Cortex of kidney (tissue), 1 donor: ENCODE measurements at places on chromosomes 5 and 9.

GRCh38 chr5:100542086-100542485, 6.9 kb downstream of the FAM174A start:
- no peak for DNase-seq

DNA sequence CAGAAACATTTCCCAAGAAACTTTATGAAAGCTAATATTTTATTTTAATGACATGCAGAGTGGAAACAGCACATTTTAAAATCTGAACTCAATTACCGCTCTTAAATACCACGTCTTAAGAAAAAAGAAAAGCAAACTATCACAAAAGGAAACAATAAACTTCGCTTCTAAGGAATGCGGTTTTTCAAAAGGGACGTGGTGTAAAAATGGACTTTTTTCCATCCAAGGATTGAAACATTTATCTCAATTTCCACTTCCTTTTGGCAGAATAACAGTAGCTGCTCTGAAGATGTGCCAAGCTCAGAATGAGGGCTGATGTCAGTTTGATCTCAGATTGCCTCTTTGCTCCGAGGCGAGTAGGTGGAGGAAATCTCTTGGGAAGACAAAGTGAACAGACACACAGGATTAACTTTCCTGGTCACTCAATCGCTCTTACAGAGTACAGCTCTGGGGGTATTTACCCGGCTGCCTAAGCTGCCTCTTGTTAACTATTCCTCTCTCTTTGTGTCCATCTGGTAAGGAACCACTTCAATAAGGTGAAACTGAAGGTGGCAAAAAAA, 158.5 kb downstream of the TRPM6 start:
- no peak for DNase-seq

DNA sequence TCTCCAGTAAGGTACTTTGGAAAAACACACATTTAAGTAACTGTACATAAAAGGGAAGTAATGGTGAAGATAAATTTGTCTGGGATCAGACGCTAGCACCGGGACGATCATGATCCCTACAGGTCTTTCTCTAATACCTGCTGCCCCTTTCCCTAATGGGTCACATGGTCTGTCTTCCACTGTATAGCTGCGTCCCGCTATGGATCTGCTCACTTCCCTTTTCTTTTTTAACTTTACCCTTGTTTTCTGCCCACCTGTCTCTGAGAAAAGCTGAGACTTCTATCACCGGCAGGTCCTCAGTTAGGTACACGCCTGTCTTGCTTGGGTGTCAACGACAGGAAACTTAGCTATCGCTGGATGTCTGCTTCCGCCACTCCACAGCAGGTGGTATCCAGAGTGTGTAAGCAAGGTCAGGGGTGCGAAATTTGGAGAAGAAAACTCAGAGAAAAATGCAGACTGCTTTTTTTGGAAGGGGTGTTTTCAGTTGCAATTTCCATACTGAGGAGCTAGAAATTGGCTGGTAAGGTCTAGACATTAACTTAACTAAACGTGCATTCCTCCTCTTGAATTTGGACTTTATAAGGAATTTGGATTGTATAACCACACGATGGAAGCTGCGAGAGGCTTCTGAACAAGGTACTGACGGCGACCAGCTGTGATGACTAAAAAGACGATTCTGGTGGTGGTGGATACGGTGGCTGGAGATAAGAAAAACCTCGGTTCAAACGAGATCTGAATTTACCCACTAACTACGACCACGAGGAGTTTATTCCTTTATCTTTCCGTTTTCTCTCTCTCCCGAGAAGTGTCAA, 1.1 kb upstream of the ICE1 start:
- no peak for DNase-seq

DNA sequence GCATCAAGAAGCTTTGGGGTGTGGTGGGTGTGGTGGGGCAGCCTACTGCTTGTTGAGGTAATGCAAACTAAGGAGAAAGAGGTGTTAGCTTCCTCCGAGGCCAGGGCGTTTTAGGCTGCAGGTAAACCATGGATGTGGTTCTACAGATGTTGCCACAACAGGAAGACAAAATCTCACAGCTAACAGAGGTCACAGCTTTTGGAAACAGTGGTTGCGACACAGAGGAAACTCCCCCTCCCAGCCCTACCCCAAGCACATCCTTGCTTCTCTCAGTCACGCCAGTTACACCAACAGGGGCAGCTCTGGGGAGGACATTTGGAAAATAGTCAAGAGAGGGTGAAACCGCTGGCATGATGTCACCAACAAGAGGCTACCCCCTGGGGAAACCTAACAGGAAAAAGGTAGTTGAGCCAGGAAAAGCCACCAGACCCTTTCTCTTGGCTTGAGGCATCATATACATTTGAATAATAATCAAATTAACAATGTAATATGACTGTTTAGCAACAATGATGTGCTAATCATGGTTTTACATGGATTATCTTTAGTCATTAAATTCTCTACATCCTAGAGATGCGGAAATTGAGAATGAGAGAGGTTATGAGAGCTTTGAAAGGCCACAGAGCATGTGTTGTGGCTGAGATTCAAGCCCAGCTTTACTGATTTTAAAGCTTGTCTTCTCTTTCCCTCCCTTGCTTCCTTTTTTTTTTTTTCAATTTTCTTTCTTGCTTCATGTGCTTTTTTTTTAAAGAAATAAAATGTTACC, 82.2 kb upstream of the IL12B start:
- DNase-seq: no peak

DNA sequence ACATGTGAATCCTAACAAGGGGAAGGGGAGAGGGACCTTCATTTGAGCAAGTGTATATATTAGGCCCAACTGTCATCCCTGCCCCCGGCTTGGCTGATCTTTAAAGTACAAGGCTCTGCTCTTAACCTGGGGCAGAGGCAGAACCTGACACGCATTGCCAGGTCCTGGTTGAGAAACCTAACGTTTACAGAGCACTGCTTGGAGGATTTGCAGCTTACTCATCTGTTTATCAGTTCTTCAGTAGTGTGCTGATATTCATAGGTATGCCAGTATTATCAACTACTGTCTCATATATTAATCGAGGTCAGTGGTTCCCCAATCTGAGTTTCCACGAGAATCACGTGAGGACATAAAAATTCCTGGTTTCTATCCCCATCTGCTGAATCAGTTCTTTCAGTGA, 50.4 kb downstream of the ACO1 start:
- no peak for DNase-seq

DNA sequence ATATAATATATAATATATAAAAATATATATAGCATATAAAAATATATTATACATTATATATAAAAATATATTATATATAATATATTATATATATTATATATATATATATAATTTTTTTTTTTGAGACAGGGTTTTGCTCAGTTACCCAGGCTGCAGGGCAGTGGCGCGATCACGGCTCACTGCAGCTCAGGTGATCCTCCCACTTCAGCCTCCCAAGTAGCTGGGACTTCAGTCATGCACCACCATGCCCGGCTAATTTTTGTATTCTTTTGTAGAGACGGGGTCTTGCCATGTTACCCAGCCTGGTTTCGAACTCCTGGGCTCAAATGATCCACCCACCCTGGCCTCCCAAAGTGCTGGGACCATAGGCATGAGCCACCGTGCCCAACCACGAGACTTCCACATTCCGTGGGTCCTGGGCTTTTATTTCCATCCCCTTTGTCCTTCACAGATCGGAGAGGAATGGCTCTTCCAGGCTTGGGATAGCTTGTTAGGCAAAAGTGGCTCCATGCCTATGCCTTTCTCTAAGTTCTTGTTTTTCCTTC, 62.0 kb upstream of the IER5L start:
- no peak for DNase-seq

DNA sequence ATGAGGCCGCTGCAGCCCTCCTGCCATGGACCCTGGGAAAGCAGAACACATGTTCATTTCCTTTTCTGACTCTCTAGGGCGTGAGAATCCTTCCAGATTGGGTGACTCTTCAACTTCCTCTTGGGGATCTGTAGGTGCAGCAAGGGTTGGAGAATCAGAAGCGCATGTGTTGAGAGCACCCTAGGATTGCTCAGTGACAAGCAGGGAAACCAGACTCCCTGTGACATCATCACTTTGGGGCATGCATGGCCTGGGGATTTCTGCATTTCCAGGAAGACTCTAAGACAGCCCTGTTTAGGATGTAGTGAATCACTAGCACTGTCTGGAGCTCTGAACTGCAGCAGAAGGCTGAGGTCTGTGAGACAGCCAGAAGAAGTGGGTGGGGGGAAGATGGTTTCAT, 15.1 kb upstream of the LCP2 start:
- DNase-seq: no peak

GRCh38 chr5:98769210-98769958, 4.1 kb upstream of the RGMB start:
- DNase-seq: no peak

- no peak for DNase-seq
These were observed 8.4 kb upstream of the UBAP1 start for GRCh38 chr9:34170237-34170991.

DNA sequence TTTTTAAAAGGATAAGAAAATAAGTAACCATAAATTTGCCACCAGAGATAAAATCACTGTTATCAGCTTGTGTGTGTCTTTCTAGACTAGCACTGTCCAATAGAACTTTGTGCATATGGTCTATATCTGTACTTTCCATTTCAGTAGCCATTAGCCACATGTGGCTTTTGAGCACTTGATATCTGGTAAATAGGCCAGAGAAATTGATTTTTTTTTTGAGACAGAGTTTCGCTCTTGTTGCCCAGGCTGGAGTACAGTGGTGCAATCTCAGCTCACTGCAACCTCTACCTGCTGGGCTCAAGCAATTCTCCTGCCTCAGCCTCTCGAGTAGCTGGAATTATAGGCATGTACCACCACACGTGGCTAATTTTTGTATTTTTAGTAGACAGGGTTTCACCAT, 17.8 kb downstream of the RBM27 start:
- DNase-seq: no peak

DNA sequence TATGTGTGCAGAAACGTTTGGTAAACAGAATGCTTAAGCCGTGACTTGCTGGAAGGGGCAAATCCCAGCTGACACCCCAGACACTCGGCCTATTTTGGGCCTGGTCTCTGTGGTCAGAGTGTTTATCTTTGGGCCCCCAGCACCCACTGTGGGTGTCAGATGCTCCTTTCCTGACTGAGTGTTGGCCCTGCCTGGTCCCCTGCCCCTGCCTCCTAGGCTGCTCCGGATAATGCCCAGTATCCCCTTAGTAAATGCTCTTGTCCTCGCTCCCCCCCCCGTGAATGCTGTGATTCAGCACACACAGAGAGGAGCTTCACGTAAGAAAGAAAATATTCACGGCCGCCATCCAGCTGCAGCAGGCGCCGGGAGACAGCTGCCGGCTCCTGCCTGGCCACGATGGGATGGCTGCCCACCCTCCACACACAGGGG, 11.3 kb upstream of the ANGPTL2 start:
- DNase-seq: no peak

DNA sequence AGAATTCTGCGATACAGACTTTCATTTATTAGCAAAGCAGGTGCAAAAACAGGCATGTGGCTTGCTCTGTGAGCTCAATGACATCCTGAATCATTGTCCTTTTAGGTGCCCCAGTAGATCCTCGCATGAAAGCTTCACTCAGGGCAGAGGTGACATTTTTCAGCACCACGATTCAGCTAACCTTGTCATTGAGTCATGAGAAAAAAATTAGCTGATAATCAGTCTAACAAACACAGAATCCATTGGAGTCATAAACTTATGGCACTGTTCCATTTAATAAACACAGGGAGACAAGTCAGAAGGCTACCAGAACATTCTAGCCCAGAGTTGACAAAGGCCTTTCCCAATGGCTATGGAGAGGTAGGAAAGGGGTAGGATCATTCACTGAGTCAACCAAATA, 104.8 kb upstream of the RAD23B start:
- DNase-seq: no peak

DNA sequence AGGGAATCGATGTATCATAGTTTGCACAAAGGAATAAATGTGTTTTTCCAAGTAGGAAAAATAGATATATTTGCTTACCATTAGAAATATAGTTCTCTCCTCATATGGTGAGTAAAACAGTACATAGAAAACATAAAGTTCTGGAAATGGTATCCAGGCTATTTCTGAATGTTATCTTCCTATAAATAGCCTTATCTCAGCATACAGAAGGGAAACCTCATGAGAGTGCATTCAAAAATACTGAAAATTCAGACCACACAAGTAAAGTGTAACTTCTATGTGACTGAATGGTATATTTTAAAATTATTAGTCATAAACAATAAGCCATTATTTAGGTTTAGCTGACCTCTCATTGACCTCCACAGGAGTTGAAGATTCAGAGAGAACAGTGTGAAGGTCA, 43.5 kb downstream of the MOCS2 start:
- DNase-seq: no peak

DNA sequence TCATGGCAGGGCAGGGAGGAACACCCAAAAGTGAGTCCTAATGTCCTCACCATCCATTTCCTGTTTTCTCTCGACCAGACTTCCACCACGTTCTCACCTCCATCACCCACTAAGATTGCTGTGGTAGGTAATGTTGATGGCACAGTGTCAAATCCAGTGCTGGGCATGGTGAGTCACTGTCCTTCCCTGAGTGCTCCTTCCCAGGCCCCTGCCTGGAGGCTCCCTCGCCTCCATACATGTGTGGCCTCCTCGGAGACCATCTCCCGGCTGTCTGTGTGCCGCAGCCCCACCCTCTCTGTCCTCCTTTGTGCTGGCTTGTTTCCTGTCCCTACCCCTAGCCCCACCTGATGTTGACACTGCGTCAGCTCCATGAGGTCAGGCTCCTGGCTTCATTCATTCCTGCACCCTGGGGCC, 177.5 kb downstream of the SYK start:
- no peak for DNase-seq

GRCh38 chr9:8331507-8332330, 532.1 kb upstream of the DMAC1 start:
- DNase-seq: no peak

DNA sequence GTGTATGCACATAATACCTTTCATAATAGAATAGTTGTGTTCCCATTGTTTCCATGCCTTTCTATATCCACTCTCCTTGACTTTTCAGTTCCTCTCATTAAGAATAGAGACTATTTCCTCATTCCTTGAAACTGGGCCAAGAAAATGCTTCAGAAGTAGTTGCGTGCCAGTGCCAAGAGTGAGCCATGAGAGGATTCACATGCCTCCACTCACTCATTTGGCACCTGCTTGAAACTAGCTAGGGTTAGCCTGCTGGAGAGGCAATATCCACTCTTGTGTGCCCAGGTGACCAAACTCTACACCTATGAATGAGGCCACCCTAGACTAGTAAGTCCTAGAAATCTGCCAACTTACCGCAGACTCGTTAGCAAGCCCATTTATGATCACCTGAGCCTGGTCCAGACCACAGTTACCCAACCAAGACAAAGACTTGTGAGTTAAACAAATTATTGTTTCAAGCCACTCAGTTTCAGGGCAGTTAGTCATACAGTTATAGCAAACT, 276.3 kb downstream of the EPB41L4A start:
- no peak for DNase-seq
